ENCODE measurements at places on chromosomes 11 and 22.
A peak's percentile ranks its signal among the peaks of the same experiment; 100 is the strongest.

GRCh38 chr11:111641339-111642015 is 39.2 kb downstream of the SIK2 start:
- no peak for DNase-seq

DNA sequence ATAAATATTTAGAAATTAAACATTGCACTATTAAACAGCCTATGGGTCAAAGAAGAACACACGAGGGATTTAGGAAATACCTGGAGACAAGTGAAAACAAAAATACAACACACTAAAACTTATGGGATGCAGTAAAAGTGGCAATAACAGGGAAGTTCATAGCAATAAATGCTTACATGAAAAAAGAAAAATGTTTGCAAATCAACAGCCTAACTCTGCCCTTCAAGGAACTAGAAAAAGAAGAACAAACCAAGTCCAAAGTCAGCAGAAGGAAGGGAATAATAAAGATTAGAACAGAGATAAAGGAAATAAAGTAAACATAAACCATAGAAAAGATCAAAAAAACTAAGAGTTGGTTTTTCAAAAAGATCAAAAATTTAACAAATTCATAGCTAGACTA is 31.6 kb downstream of the NXPE2 start:
- no peak for DNase-seq

- no peak for DNase-seq
Observed at GRCh38 chr11:66443602-66444001, 5.0 kb upstream of the MRPL11 start.

DNA sequence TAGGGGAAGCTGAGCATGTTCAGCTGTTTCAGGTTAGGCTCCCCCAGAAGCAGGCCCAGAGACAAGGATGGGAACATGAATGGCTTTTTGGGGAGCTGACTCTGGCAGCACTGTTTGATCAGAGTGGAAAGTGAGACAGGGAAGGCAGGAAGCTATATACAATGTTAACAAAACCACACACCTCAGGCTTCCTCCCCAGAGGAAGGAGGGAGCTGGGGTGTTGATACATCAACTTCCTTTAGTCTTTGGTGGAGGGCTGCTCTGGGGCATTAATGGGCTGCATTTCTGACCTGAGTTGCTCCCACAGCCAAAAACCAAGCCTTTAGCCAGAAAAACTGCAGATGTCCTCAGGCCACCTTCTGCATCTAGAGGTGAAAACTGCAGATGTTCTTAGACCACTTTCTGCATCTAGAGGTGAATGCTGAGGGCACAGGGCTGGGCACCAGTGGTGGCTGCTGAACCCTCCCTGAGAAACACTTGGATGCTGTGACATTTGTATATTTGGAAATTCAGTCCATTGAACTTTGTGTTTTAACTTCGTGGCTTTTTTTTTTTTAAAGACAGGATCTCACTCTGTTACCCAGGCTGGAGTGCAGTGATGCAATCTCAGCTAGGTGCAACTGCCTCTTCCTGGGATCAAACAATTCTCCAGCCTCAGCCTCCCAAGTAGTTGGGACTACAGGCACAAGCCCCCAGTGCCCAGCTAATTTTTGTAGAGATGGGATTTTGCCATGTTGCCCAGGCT is 49.9 kb downstream of the KIAA1671 start:
- no peak for DNase-seq

GRCh38 chr11:65919573-65920371 is 546 bp downstream of the DRAP1 start:
- DNase-seq = peak; percentile 91

DNA sequence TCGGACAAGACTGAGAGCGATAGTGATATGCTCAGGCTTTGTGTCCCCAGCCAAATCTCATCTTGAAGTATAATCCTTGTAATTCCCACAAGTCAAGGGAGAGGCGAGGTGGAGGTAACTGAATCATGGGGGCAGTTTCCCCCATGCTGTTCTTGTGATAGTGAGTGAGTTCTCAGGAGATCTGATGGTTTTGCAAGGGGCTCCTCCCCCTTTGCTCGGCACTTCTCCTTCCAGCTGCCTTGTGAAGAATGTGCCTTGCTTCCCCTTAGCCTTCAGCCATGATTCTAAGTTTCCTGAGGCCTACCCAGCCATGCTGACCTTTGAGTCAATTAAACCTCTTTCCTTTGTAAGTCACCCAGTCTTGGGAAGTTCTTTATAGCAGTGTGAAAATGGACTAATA is 7.5 kb upstream of the FOLR2 start:
- no peak for DNase-seq

- DNase-seq = no peak
Observed at GRCh38 chr22:22907551-22908494, 20.2 kb downstream of the IGLL5 start.

DNA sequence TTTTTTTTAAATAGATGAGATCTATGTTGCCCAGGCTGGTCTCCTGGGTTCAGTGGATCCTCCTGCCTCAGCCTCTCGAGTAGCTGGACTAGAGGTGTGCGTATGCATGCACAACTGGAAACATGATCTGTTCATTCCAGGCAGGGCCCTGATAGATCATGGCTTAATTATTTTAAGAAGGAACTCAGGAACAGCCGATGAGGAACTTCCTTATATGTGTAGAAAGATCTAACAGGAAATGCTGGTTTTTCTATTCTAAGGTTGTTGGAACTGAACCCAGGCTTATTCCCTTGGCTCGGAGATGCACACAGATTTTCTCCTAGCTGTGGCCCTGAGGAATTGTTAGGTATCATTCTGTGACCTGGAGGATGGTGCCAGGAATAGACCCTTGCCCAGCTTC is 32.4 kb downstream of the SPECC1L start:
- no peak for DNase-seq

GRCh38 chr11:96267496-96268032 is 75.4 kb downstream of the MAML2 start:
- no peak for DNase-seq

- DNase-seq = no peak
Observed at GRCh38 chr11:78791964-78792363, 217.3 kb upstream of the NARS2 start.

DNA sequence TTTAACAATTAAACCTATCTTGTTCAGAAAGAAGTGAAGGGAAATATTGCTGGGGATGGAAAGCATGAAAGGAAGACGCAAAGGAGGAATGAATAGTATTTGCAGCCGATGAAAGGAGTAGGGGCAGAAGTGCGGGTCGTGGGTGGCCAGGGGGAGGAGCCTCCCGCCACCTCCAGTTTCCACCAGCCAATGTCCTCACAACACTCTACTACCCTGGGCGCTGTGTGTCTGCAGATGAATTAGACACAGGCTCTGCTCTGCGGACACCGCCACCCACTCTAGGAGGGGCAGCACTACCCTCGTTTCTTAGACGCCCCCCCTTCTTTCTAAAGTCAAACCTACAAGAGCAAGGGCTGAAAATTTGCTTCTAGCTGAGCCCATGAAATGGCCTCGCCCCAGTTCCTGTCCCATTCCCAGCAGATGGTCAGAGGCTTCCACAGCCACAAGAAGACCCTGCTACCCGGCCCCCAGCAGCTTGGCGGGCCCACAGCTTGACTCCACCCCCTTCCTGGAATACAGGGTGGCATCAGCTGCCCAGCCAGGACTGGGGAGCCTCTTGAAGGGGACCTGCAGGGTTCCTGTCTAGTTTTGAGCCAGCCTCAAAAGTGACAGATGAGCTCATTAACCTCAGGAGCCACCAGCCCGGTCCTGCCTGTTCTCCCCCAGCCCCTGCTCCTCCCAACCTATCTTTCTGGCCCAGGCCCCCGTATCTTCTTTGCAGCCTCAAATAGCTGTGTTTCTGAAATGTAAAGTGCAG is 268.1 kb downstream of the BUD13 start:
- peak; percentile 70 for DNase-seq

Measured in H7 (cell line).